HEK293T (cell line): ENCODE measurements at places on chromosomes 5 and 9.

DNA sequence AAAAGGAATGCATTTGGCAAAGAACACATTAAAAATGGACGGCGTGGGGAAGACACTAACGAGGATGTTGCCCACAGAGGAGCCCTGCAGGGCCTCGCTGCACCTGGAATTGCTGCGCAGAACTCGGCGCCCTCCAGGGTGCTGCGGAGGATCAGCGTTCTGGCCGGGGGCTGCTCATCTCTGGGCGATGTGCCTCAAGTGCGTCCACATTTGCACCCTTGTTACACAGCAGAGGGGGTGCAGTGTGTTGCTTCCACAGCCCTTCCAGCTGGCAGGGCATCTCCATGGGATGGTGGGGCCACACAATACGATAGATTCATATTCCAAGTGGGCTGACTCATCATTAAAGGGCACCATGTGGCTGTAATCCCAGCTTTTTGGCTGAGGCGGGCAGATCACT lies 63.1 kb downstream of the AK8 start:
- DNase-seq = no peak

- DNase-seq = no peak
Measured at GRCh38 chr9:129469188-129469987, 151.5 kb downstream of the C9orf50 start.

DNA sequence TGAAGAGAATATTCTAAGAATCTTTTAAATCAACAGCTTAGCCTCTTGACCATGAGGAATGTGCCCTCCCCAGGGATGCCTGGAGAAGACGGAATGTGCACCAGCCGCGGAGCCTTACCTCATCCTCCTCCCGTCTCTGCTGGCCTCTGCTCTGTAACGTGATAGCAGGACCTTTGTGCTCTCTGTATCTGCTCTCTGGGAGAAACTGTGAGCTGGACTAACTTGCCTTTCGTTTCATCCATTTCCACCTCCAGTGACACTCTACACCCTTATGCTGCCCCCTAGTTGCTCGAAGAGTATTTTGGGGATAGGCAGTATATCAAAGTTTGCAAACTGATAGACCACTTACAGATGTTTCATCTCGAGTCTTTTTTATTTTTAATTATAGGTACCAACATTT lies 141.4 kb downstream of the NPR3 start:
- DNase-seq = no peak

DNA sequence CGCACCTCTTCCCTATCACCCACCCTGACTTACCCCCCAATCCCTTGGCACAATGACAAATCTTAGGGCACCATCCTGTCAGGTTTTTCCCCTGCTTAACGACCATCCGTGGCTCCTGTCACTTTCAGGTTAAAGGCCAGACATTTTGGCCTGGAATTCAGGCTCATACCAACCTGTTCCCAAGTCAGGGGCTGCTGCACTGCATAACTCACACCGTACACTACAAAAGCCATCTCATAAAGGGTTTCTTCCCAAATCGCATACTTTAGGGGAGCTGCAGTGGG lies 7.5 kb upstream of the AKNA start:
- DNase-seq = no peak

- no peak for DNase-seq
Measured at GRCh38 chr5:77907786-77908185, 131.6 kb upstream of the TBCA start.

- DNase-seq = no peak
Measured at GRCh38 chr9:107266624-107267368, 16.3 kb upstream of the RAD23B start.

GRCh38 chr9:135561391-135562234 lies at the start of gene PAEP:
PAEP (plus strand) TSS chr9:135561756.
- no peak for DNase-seq

DNA sequence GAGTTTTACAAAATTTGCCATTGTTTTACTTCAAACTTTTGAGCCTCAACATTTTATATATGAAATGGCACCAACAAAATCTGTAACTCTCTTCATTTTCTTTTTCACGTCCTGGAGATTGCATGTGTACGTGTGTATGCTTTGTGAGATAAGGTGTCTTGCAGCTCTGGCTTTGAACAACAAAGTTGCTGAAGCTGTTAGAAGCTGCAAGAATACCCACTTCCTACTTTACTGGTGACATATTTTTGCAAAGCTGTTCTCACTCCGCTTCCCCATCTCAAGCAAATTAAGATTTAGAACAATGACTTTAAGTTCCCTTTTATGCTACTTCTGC lies 41.8 kb downstream of the FYB1 start:
- DNase-seq = no peak

DNA sequence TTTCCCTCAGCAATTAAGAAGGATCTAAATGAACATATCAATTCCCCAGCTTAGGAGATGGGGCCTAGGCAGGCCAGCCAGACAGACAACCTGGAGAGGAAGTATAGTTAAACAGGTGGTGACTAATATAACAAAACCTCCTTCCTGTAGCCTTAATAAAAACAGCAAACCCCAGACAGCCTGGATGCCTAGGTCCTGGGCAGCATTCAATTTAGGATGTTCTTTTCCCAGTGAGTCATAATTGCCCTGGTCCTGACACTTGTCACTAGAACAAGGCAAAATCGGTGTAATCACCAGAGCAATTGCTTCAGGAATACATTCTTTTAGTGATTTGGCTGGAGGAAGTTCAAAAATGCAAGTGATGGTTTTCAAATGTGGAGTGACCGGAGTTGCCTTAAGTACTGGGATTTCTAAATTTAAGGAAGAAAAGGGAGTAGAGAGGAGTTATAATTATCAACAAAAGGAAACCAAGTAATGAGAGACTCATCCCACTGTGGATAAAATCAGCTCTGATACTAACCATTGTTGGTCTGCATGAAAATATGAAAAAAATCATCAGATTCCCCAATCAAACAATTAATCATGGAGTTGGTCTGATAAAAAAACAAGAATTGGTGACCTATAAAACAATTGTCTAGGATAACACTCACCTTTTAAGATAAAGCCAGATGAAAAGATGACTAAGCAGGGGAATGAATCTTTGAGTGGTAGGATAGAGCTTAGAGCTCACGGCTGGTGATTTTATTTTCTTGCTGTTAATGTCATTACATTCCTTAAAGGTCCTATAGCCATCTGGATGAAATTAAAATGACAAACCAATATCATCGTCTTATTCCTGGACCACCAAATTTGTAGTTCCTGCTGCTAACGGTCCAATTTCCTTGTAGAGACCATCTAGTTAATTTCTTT lies 39.0 kb upstream of the TARS1 start:
- DNase-seq = no peak

- DNase-seq = no peak
Measured at GRCh38 chr5:142690667-142691066, 4.8 kb upstream of the FGF1 start.

DNA sequence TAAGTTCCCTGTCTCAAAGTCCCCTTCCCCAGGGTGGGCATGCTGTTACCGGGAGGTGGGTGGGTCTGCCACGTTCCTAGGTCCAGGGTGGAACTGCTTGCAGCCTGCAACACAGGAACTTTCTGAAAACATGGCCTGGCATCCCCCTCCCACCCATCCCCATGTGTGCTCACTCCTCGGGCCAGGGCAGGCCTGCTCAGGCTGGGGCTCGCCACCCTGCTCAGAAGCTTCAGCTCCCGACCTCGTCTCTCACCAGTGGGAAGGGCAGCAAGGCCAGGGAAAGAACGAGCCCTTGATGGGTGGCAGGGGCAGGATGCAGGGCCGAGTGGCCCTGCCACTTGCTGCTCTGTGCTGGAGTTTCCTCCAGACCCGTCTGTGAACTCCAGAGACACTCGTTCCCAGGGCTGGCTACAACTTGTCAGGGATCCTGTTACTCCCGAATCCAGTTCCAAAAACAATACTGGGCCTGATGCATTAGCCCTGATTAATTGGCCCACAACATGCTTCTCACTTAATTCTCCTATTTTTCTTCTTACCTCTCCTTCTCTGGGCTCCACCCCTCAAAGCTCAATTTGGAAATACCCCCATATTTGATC lies 197.3 kb downstream of the SLIT3 start:
- no peak for DNase-seq

- DNase-seq = no peak
Measured at GRCh38 chr5:74122175-74122574, 496.2 kb downstream of the ARHGEF28 start.

DNA sequence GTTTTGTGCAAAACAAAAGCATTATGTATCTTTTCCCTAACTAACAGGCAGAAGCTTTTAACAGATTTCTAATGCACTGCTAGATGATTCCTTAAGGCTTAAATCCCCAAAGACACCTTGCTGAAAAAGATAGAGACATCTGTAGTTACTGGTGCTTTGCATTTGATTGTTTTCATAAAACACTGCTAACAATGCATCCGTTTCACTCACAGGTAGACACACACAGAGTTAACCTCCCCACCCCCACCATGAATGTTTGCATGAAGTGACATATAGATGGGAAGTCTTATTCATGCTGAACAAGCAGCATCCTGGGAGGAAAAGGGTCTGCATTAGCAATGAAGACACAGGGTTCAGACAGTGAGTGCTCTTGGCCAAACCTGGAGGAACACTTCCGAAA lies 100.9 kb downstream of the ASTN2 start:
- no peak for DNase-seq

DNA sequence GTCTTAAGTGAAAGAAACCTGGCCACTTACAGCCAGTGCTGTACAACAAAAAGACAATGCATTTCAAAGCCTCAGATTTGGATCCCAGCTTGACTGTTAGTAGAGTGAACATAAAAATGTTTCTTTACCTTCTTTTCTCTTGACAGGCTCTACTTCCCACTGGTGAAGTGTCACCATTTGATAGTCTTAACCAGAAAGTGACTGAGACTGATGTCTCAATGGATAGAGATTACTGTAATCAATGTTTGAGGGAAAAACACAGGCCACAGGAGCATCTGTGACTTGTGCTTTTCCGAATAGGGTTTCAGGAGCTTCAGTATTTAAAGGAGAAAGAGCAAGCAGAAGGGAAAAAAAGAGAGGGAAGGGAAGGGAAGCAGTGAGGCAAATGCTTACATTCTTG lies 41.7 kb upstream of the STK32A start:
- no peak for DNase-seq

GRCh38 chr5:125874057-125874456 lies 549.2 kb upstream of the GRAMD2B start:
- DNase-seq = no peak

GRCh38 chr9:135262248-135262647 lies 174.8 kb downstream of the OLFM1 start:
- DNase-seq = no peak

GRCh38 chr5:53965459-53965858 lies 344.9 kb downstream of the ARL15 start:
- no peak for DNase-seq

DNA sequence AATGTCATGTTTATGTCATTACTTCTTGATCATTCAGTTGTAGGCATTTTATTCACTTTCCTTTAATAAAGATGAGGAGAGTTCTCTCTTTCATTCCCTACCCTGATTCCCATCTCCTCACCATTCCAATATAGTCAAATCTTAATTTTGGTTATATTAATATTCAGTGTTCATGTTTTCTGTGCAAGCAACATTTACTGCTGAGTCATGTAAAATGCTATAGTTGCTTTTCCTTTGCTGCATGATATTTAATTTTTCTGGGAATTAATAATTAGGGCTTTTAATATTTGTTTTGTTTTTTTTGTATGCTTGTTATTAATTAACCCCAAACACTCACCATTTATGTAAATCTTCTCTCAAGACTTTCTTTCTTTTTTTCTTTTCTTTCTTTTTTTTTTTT lies 18.5 kb downstream of the POU4F3 start:
- no peak for DNase-seq

GRCh38 chr5:85049020-85049419 lies 664.3 kb upstream of the EDIL3 start:
- peak; percentile 14 for DNase-seq

- DNase-seq = no peak
Measured at GRCh38 chr5:74199005-74199404, 441.5 kb downstream of the ENC1 start.

GRCh38 chr5:68444833-68445232 lies 229.3 kb downstream of the PIK3R1 start:
- DNase-seq = no peak

DNA sequence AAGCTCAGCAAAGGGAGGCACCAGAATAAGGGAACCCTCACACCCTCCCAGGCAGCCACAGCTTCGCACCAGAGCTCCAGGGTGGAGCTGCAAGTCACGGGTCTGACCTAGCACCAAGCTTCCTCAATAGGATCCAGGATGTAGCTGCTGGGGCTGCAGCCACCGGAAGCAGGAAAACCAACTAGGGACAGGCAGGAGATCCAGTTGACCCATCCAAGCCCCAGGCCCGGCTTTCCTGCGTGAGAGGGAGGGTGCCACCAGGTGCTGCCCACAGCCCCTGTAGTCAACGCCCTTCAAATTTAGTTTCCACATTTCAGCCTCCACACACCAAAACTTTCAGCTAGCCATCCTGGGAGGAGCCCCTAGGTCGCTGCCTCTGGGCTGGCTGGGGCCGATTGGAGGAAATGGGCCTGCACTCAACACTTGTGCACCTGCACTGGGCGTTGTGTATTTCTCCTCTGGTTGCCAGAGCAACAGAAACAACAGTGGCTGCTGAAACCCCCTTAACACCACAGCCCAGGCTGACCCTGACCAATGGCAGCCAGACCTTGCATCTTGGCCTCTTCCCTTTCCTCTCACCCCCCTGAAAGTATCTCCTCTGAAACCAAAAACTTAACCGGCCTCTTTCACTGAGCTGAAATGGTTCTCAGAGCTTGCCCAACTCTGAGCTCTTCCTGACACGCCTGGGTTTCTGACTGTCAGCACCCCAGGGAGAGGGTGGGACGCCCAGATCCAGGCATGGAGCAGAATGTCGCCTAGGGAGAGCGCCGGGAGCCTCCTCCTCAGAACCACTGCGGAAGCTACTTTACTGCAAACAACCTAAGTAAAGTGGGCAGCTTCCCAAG lies 226.5 kb upstream of the MAP3K1 start:
- DNase-seq = no peak

- no peak for DNase-seq
Measured at GRCh38 chr5:54162184-54162583, 148.2 kb downstream of the ARL15 start.

DNA sequence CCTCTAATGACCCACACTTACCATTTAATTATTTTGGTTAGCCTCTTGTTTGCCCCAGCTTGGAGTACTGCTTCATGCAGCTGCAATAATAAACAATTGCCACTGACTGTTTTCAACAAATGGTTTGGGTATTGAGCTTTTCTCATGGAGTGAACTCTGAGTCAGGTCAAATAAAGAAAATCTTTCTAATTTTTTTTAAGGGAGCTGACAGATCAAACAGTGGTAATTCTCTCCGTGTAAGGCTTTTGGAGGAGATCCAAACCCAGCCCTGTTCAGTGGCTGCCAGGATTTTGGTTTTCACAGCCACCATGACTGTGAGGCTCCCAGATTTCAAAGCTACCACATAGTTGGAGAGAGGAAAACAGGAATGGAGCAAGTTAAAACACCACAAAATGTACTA lies 110.7 kb upstream of the EFNA5 start:
- no peak for DNase-seq

- no peak for DNase-seq
Measured at GRCh38 chr5:103254921-103255320, 3.6 kb upstream of the MACIR start.

- no peak for DNase-seq
Measured at GRCh38 chr9:18385696-18386490, 88.1 kb upstream of the ADAMTSL1 start.

GRCh38 chr5:132883261-132883834 lies 9.9 kb downstream of the LEAP2 start:
- DNase-seq = peak; percentile 70

- no peak for DNase-seq
Measured at GRCh38 chr5:64973215-64973614, 204.5 kb downstream of the CWC27 start.
